ENCODE measurements at places on chromosomes 1 and 21. TPM values are rescaled to one million over a fixed set of nuclear protein-coding genes. Genes with fewer than 3 reads are reported as not detected.

Gene TRIM58
- 0.43 TPM for total RNA-seq

Gene AK2
- total RNA-seq, result 277 TPM

Gene TCHHL1
- not detected for total RNA-seq

Gene ZNF697
- total RNA-seq, result 18.0 TPM

Gene CFAP57
- total RNA-seq, result 0.14 TPM

Gene LCE1F
- not detected for total RNA-seq

Gene C1QC
- not detected for total RNA-seq

Gene CA6
- not detected for total RNA-seq

Gene OVAAL
- total RNA-seq, result not detected

Gene VTCN1
- not detected for total RNA-seq

Gene SLC2A5
- not detected for total RNA-seq

Gene NLRP3
- total RNA-seq, result 0.14 TPM

Gene MCOLN3
- total RNA-seq, result not detected

Gene FAM3B
- not detected for total RNA-seq

Gene ZNF593OS
- not detected for total RNA-seq

Gene CYP4A11
- total RNA-seq, result not detected

Gene PODN
- 0.29 TPM for total RNA-seq

Gene KIF21B
- 2.7 TPM for total RNA-seq

Gene KANK4
- total RNA-seq, result not detected

Gene NBPF4
- not detected for total RNA-seq

Gene SDC3
- total RNA-seq, result 16.6 TPM

Gene CACNA1S
- not detected for total RNA-seq

Gene NCAM2
- 0.13 TPM for total RNA-seq

Gene CLIC6
- under 0.01 TPM for total RNA-seq

Gene TBX15
- under 0.01 TPM for total RNA-seq

Gene ARHGAP30
- total RNA-seq, result not detected

Gene S100A2
- 2.4 TPM for total RNA-seq

Gene LMOD1
- not detected for total RNA-seq

Gene ARMH1
- not detected for total RNA-seq

Gene LRRC38
- total RNA-seq, result not detected

Gene LCE2D
- not detected for total RNA-seq

Gene OR2L8
- total RNA-seq, result not detected
